ENCODE measurements at places on chromosomes 1 and 21.

GRCh38 chr1:198072177-198072576 is 84.6 kb upstream of the NEK7 start:
- no peak for DNase-seq

- DNase-seq, result no peak
These were observed 283.8 kb downstream of the TPR start for GRCh38 chr1:186091222-186091720.

- DNase-seq, result no peak
These were observed 300.6 kb downstream of the ZNF326 start for GRCh38 chr1:90295534-90295933.

GRCh38 chr1:19179597-19180264 is 30.3 kb downstream of the UBR4 start:
- DNase-seq, result no peak

DNA sequence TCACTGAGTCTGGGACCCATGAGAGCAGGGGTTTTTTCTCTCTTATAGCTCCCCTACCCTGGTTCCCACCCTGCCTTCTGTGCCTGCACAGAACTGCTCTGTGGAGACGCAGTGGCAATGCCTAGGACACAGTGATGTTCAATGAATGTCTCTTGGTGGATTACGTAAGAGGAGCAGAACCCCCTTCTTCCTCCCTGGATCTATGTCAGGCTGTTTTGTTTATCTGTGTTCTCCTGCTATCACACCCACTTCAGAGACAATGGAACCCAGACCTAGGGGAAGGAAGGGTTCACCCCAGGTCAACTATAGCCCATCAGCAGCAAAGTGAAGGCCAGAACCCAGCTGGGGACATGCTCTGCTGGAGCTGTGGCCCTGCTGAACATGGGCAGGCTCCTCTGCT is 2.0 kb downstream of the HPCAL4 start:
- DNase-seq, result no peak

DNA sequence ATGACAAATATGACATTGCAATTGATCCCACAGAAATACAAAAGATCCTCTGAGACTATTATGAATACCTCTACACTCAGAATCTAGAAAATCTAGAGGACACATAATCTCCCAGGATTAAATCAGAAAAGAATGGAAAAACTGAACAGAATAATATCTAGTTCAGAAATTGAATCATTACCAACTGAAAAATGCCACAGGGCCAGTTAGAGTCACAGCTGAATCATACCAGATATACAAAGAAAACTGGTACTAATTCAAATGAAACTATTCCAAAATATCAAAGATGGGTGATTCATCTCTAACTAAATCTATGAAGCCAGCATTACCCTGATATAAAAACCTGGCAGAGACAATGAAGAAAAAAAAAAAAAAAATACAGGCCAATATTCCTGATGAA is 149.3 kb downstream of the BRINP3 start:
- no peak for DNase-seq

- DNase-seq, result peak; percentile 6
These were observed 187.1 kb downstream of the CDC42BPA start for GRCh38 chr1:227131193-227131592.

- DNase-seq, result peak; percentile 93
These were observed 34.1 kb downstream of the TMCO4 start for GRCh38 chr1:19765623-19766022.

GRCh38 chr1:170669107-170669445 is 5.1 kb downstream of the PRRX1 start:
- DNase-seq, result no peak

DNA sequence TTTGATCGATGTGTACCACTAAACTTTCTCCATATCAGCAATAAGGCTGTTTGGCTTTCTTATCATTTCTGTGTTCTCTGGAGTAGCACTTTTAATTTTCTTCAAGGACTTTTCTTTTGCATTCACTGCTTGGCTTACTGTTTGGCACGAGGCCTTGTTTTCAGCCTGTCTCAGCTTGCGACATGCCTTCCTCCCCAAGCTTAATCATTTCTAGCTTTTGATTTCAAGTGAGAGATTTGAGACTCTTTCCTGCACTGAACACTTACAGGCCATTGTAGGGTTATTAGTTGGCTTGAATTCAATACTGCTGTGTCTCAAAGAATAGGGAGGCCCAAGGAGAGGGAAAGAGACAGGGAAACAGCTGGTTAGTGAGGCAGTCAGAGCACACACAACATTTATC is 120.6 kb upstream of the KCND3 start:
- no peak for DNase-seq

DNA sequence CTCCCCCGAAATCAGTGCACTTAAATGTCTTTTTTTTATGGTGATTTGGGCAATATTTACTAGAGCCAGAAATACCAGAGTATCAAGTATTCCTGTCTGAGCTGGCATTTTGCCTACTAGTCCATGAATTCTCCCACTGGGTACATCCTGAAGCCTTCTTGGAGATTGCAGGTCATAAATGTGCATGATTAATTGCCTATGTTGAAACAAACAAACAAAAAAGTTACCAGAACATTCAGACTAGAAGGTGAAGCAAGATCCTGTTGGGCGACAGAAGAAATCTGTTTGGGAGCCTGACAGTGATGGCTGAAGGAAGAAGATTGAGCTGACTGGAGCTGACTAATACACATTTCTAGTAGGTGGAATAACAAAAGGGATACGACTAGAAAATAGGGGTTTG is 127.4 kb upstream of the NRIP1 start:
- DNase-seq, result no peak

DNA sequence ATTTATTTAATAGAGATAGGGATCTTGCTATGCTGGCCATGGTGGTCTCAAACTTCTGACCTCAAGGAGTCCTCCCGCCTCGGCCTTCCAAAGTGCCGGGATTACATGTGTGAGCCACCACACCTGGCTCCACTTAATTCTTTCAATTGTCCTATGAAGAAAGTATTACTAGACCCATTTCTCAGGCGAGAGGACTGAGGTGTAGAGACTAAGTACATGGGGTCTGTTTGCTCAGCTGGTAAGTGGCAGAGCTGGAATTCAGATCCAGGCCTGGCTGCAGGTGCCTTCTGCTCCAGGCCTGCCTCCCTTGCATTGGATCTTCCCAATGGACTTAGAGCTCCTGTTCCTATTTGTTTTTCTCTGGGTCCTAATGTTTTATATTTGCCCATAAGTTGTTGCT is 55.5 kb downstream of the HTR6 start:
- DNase-seq, result no peak

GRCh38 chr1:219699870-219700269 is 87.0 kb upstream of the ZC3H11B start:
- DNase-seq, result peak; percentile 85

DNA sequence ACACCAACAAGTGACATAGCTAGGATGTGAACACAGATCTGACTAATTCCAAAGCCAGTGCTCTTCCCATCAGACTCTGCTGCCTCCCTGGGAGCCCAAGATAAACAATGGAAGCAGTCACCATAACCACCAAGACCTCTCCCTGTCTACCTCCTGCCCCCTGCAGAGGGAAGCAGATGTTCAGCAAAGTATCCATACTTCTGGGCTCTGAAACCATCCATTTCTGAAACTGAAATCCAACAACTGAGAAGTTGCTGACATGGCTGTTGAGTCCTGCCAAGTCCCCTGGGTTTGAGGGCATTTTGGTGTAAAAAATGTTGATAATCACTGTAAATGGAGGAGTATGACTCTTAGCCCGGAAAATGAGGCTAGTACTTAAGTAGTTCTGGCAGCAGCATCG is 102.1 kb downstream of the TYW3 start:
- peak; percentile 15 for DNase-seq

DNA sequence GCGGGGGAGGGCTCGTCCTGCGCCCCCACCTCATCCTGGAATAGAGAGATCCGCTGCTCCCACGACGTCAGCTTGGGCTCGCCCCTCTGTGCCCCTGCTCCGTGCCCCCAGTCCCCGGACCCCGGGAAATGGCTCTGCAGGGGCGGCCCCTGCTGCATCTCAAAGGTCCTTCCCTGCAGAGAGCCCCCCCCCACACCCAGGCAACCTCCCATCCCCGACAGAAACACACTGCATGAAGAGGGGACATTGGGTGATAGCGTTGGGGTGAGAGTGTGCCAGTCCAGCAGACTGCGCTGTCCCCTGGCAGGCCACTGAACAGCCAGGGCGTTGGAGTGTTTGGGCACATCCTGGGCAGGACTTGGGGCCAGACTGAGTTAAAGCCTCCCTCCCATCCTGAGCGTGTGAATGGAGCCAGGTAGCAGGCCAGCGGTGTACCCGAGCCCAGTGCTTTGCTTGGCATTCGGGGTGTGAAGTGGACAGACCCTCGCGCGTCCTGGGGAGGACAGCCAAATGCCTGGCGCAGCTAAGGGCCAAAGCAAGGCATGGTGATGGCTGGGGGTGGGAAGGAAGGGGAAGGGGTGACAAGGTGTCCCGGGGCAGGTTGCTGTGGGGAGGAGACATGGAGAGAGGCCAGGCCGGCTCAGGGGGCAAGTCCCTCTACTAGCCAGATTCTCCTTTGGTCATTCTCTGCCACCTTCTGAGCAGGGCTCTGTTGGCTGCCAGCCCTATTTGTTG is 633 bp upstream of the ETNK2 start:
- DNase-seq, result peak; percentile 13

GRCh38 chr1:197468543-197469175 is 200.6 kb downstream of the CRB1 start:
- no peak for DNase-seq
